Stimulated activated CD8-positive, alpha-beta memory T cell treated with anti-CD3 and anti-CD28 coated beads, Interleukin-15, amount 100 ng/mL, for 24 hours (primary cell): ENCODE measurements at places on chromosomes 4 and X.

DNA sequence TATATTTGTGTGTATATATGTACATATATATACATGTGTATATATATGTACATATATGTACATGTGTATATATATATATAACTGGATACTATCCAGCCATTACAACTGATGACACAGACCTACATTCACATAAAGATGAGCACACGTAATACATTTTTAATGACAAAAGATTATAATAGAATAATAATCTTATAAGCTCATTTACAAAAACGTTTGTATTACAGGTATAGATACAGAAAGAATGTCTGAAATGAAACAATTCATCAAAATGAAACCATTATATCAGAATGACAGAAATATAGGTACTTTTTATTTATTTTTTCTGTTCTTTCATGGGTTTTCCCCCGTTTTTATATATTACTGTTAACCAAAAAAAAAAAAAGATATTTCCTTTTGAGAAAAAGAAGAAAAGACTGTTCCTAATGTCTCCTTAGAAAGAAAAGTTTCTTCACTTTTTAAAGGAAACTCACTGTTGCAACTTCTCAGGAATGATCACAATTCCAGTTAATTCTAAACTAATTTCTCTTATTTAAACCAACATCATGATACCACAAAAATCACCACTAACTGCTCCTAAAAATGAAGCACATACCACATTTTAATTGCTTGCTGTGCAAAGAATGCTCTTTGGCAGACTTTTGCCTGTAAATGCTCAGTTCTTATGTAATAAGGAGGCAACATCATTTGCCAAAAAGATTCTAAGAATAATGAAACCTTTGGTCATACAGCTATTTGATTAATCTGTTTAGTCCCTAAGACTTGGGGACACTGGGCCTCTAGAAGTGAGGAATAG lies 18.9 kb downstream of the LEF1 start:
- DNase-seq = no peak

DNA sequence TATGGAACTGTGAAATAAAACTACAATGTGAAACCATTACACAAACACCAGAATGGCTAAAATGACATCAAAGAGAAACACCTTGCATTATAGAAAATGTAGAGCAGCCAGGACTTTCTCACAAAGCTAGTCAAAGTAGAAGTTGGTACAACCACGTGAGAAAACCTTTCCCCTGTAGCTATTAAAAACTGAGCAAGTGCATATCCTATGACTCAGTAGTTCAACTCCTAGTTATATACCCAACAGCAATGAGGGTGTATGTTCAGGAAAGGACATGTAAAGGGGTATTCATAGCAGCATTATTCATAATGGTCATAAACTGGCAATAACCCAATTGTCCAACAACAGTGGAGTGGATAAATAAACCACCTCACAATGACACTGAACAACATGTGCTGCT lies 177.5 kb upstream of the NUDT10 start:
- DNase-seq = no peak

- no peak for DNase-seq
Observed at GRCh38 chrX:48695925-48696300, 621 bp upstream of the SUV39H1 start.

DNA sequence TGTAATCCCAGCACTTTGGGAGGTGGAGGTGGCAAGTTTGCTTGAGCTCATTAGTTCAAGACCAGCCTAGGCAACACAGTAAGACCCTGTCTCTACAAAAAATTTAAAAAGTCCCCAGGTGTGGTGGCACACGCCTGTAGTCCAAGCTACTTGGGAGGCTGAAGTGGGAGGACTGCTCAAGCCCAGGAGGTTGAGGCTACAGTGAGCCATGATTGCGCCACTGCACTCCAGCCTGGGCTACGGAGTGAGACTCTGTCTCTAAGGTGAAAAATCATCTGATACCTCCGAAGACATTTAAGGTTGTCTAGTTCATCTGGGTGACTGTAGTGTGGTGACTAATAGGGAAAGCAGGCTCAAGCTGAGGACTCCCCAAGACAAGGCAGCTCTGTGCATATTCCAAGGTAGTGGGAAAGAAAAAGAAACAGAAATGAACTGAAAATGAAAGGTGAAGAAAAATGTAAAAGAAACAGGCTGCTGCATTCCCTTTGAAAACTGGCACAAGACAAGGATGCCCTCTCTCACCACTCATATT lies 23.3 kb downstream of the FRYL start:
- DNase-seq = no peak

DNA sequence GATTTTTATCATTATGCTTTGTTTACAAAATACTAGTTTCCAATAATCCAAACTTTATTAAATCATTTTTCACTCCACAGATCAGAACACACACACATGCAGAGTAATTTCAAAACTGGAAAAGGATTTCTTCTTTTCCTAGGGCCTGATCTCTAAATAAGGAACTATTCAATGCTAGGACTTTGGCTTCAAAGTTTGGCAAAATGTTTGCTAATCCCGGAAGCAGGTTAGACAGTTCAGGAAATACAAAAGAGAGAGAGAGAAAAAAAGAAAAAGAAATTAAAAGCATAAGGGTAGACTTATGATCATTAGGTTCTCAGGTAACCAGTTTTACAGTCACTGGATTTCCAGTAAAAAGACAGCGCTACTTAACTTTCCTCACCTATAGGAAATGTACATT lies 211.0 kb downstream of the DCLK2 start:
- no peak for DNase-seq

DNA sequence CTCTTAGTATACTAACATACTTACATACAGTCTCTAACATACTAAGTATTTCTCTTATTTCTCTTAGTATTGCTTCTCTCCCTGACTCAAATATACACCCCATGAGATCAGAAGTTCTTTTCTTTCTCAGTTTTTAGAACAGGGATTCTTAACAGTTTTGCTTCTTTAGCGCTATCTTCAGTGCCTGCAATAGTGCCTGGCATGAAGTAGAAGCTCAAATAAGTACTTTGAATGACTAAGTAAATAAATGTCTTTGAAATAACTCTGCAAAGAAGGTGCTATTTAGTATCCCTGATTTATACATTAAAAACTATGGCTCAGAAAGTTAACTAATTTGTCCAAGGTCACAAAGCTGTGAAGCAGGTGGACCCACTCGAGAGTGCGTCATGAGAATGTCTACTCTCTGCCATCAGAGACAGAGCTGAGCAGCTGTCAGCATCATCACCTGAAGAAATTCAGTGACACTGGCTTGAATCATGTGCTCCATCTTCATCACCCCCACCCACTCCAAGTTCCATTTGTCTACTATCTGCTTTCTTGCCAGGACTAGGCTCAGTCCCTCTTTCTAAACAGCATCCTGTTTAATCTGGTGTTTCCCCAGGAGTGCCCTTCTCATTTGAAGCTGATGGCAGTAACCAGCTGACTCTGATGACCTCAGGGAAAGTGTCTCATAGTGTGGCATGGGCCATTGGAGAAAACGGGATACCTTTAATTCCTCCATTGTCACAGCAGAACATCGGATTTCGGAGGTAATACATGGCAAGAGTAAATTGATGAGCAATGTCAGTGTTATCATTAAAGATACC lies 83.1 kb downstream of the CC2D2A start:
- no peak for DNase-seq

GRCh38 chr4:10736895-10737294 lies 52.3 kb upstream of the CLNK start:
- DNase-seq = no peak

- DNase-seq = no peak
Observed at GRCh38 chrX:22237479-22237878, 35.2 kb upstream of the CBLL2 start.

DNA sequence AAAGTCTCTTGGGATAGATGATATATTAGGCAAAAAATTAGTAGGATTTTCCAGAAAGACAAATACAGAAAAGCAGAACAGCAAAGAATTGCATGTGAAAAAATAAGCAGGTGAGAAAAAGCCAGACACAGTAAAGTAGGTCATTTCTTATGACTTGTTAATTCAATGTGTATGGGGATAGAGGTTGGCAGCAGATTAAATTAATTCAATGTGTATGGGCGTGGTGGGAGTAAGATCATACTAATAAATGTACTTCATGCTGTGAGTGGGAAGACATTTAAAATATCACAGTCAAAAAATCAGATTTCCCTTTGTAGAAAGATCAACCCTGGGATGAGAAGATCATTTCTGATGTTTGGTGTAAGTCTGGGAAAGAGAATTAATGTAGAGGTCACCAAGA lies 1146.4 kb upstream of the INTU start:
- no peak for DNase-seq

DNA sequence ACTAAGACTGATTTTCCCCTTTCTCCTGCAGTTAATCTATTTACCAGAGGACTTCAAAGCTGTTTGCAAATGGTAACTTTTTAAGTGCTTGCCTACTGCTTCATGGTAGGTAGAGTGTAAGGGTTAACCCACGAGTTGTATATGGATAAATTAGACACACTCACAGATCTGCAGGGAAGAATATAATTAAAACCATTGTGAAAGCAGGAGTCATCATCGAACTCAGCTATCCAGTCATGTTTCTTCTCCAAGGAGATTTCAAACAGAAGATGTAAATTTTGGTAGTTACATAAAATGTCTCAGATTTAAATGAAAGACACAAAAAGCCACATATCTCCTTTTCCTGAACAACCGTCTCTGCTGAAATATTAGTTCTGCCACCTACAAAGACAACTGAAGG lies 549 bp upstream of the XG start:
- no peak for DNase-seq

DNA sequence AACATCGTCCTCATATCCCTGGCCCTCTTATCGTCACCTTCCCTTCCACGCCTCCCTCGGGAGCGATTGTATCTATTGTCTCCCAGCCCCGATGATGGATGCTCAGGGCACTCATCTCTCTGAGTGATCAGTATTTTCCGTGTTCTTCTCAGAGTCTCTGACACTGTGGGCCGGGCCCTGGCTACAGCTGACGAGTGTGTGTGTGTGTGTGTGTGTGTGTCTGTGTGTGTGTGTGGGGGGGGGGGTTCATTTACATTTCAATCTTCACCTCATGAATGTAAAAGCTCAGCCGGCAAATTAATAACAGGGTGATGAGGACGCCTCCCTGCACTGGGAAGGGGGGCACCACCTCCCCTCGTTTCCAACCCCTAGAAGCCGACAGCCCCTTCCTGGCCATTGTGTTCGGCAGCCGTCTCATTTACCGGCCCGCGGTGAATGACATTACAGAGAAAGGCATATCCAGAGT lies 159.5 kb downstream of the SHOX start:
- no peak for DNase-seq

- no peak for DNase-seq
Observed at GRCh38 chr4:115906428-115906827, 793.0 kb upstream of the NDST4 start.

- DNase-seq = no peak
Observed at GRCh38 chr4:159698336-159698735, 595.5 kb downstream of the RAPGEF2 start.

GRCh38 chr4:871484-871883 lies 45.6 kb upstream of the CPLX1 start:
- no peak for DNase-seq

DNA sequence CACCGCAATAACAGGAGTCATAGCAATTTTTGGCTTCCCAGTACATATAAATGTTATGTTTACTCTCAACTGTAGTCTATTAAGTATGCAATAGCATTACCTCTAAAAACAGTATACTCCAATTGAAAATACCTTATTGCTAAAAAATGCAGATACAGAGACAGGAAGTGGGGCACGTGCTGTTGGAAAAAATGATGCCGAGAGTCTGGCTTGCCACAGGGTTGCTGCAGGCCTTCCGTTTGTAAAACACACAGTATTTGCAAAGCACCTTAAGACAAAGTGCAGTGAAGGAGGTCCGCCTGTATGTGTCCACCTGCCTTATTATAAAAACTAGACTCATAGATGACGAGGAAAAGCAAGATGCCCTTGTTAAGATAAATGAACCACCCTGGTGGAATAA lies 23.5 kb downstream of the CD99 start:
- DNase-seq = no peak

- no peak for DNase-seq
Observed at GRCh38 chr4:183599690-183600089, 59.3 kb downstream of the RWDD4 start.

DNA sequence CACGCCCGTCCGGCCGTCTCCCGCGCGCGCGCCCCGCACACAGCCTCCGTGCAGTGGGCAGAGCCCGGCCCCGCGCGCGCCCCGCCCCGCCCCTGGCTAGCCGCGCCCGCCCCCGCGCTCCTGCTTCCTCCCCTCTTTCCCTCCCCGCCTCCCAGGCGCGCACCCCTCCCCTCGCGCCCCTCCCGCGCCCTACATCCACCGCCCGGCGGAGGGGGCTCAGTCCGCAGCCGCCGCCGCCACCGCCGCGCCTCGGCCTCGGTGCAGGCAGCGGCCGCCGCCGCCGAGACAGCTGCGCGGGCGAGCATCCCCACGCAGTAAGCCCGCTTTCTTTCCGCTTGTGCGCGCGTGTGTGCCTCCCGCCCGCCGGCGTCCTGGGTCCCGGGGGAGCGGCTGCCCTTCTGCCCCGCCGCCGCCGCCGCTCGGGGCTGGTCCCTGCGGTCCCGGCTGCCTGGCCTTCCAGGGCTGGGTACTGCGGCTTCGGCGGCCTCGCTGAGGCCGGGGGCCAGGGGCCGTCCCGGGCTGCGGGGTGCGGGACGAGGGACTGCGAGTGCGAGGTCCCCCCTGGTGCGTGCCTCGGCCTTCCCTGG lies at the start of gene FHL1:
Gene FHL1, plus strand, starts transcription at position 219 of the 587 bp plus-strand sequence.
- DNase-seq = no peak

GRCh38 chr4:17578482-17578891 lies 1.5 kb downstream of the LAP3 start:
- DNase-seq = no peak

DNA sequence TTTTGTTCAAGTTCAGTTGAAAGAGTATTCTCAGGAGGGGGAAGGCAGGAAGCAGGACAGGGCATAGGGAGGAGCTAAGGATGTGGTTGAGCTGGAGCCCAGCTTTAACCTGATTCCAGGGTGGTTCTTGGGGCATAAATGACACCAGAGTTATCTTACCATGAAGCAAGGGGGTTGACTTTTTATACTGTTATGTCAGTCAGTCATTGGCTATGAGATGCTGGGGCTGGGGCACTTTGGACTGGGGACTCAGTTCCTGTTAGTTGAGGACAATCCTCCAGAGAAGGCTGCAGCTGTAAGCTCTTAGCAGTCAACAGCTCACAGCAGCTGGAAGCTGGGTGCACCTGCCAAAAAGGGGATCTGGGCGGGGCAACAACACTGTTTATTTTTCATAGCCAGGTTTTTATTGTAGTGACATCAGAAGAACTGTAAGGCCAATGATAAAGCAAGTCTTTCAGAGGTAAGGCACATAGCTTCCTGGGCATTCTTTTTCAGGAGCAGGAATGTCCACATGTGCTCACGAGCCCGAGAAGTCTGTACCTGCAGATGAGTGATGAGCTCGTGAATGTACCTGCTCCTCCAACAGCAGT lies 78.5 kb downstream of the MID1IP1 start:
- DNase-seq = no peak

DNA sequence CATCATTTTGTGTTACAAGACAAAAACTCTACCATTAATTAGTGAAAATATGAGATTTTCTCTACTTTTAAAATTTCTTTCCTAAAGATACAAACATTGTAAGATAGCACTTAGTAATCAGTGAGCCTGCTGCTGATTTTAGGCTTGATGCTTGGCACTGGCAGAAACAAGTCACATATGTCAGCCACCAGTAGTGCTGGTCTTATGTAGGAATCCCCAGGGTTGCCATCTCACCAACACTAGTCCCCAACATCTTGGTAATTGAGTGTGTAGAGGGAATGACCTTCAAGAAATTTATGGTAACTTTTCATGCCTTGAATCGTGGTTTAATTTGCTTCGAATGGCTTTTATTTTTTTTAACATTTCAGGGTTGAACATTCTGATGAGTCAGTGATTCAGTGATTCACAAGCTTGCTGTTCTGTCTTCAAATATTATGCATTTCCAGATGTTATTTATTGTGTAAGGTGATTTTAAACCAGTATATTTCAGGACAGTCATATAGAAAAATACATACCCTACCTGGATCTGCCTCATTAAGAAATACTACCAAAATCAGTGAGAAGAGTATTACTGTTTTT lies 11.9 kb downstream of the EXOC1 start:
- no peak for DNase-seq
